ENCODE measurements at places on chromosomes 3 and 15.

DNA sequence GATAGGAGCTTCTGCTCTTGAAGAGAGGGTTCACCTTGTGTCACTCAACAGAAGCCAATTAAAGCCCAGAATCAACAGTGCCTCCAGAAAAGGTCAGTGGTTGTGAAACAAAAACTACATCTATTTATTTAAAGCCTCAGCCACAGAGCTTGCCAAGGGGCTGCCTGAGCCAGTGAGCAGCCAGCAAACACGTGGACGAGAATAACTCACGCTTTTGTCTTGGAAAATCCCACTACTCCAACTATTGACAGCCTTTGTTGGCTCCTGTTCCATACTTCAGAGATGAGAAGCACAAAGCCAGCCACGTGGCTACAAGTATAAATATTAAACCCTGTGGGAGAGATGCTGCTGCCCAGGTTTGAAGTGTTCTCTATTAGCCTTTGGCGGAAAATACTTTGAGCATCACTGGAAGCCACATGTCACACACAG lies 10.3 kb downstream of the GPR156 start:
- no peak for DNase-seq

- DNase-seq = no peak
Observed at GRCh38 chr3:14138109-14138877, 13.4 kb downstream of the TMEM43 start.

DNA sequence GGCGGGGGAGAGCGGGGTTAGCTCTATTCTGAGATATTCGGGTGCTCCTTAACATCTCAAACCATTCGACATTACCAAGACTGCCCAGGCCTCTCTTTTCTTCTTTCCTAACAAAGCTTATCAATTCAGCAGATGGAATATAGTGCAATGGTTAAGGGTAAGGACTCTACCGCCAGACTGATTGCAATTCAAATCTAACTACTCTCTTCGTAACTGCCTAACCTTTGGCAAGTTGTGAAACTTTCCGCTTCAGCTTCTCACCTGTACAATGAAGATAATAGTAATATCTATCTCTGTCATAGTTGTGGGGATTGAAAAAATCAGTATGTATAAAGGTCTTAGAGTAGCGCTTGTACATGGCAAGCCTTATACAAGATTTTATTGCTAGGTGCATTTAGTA lies 972 bp downstream of the UBA5 start:
- DNase-seq = no peak

- no peak for DNase-seq
Observed at GRCh38 chr3:59816312-59816711, 766.5 kb upstream of the CFAP20DC start.

DNA sequence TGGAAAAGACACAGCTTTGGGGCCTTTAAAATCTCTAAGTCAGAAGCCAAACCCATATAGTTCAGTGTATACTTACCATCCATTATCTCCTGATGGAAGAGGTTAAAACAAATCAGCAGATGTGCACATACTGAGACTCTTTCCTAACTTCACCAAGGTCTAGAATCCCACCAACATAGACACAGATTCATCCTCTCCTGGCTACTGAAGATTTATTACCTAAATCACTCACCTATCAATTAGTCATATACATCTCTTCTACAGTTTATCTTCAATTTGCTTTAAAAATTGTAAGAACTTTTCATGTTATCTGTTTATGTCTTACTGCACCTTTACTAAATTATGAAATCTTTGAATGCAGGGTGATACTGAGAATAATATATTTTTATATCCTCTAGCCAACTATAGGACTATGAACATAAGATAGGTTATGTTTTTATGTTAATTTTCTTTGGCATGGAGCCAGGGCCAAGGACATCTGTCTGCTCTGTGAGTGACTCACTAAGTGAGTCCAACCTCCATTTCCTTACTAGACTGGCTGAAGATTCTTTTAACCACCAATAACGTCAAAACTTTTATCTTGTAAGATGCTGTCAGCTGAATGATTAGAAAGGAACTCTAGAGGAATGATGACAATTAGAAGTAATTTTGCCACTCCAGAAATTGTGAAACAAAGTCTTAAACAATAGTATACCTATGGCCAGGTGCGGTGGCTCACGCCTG lies 397.6 kb downstream of the FOXP1 start:
- no peak for DNase-seq

GRCh38 chr3:133278260-133279043 lies 121.4 kb upstream of the BFSP2 start:
- no peak for DNase-seq

Data from NK-92 treated with Interleukin-12 subunit alpha and Interleukin-12 subunit beta, amount 100 ng/mL, for 24 hours (cell line).